Cerebellar nuclear complex (tissue), 1 donor: ENCODE measurements at places on chromosomes 16 and 17.

GRCh38 chr16:1497014-1497598, 3.9 kb downstream of the TELO2 start:
- DNase-seq, result no peak

- no peak for DNase-seq
Measured at GRCh38 chr16:81241706-81242105, 3.2 kb downstream of the BCO1 start.

GRCh38 chr17:81438688-81439087, 43.4 kb downstream of the BAHCC1 start:
- DNase-seq, result no peak

DNA sequence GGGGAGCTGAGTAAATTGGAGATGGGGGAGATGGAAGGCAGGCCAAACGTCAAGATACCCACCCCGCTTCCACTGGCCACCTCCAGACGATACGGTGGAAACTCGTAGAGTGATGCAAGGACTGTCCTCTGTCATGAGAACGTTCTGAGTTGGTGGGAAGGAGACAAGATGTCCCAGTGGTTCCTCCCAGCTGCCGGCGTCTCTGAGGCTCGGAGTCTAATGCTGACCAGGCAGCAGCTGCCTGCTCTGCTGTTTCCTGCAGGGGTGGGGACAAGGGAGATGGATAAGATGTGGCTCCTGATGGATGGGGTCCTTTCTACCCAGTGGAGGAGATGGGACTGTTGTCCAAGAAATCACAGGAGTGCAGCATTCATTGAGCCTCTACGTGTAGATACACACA, 28.2 kb upstream of the C1QL1 start:
- no peak for DNase-seq

- no peak for DNase-seq
Measured at GRCh38 chr16:49337814-49338350, 35.7 kb upstream of the C16orf78 start.

DNA sequence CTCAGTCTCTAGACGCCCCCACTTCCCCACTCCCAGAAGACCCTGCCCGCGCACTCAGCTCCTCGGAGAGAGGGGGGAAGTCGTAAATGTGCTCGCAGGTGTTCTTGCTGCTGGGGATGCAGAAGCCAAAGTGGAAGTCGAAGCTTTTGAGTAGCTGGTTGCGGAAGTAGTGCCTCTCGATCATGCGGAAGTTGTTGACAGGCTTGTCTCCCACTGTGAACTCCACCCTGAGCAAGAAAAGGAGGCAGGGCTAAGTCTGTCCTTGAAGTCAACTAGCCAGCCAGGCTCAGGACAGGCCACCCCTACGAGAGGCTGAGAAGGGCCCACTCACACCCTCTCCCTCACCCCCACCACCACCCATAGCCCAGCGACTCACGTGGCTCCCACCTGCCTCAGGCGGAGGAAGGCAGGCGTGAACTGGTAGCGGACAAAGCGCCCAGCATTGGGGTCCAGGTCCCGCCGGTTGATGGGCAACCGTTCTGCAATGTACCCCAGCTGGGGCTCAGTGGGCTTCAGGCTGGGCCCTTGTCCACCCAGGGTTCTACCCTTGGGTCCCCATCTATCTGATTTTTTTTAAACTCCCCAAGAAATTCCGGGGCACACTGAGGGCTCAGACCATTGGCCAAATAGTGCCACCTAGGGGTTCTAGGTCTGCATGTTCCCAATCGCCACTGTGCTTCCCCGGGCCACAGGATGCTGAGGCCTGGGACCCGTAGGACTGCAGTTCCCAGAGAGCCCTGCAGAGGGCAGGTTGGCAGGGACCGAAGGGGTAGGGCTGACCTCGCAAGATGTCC, 4.6 kb downstream of the UNC119 start:
- DNase-seq, result peak; percentile 10

DNA sequence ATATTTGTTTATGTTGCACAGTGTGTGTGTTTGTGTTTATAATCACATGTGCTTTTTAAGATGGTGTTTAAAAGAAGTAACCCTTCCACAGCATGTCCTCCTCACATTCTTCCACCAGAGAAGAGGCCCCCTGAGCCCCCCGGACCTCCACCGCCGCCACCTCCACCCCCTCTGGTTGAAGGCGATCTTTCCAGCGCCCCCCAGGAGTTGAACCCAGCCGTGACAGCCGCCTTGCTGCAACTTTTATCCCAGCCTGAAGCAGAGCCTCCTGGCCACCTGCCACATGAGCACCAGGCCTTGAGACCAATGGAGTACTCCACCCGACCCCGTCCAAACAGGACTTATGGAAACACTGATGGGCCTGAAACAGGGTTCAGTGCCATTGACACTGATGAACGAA, 69.2 kb downstream of the CDK12 start:
- DNase-seq, result no peak

DNA sequence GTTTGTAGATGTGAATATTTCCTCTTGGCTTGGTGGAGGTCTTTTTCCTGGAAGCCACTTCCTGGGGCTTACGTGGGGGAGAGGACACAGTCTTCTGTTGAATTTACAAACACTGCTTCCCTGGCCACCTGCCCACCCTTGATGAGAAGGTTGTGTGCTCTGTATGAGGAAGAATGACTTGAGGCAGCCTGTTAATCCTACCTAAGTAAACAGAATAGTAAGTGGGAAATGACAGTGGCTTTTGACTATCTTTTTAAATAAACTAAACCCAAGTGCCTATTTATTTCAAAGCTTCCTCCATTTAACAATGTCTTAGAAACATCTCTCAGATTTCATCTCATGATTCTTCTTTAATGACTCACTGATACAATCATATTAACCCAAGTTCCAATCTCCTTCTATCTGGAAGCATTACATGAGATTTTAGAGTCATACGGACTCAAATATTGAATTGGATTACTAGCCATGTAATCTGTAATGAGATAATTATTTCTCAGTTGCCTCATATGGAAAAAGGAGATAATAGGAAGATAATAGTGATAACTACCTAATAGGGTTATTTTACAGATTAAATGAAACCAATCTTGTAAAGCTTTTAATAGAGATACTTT, 96.6 kb upstream of the SMIM36 start:
- no peak for DNase-seq

DNA sequence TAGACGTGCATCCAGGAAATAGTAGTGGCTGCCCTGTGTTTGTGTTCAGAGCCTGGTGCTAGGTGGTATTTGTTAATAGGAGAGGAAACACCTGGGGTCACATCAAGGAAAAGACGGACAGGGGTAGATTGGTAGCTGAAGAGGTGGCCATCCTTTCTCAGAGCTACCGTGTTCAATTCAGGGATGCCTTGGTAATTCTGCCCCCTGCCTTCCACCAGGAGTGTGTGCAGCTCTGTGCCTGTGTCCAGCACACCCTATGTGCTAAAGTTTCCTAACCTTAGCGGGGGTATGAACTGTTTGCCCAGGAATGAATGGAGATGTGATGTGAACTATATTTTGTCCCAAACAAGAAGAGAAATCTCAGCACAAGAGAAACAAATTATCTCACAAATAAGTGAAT, 174.1 kb upstream of the MPHOSPH6 start:
- no peak for DNase-seq

GRCh38 chr17:46136820-46137219, 56.4 kb downstream of the KANSL1 start:
- DNase-seq, result no peak

DNA sequence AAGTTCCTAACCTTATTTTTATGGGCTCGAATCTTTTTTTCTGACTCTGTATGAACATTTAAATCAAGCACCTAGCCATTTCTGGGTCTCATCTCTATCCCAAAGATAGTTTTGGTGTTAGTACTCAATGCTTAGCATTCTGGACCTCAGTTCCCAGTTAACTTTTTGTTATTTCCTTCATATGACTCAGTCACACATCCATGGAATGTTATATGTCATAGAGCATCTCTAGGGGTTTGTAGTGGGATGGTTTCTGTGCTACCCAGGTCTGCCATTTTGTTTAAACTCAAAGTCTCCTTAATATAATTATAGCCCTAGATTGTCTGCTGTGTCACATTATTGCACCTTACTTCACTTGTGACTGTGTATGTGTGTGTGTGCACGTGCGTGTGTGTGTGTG, 90.1 kb downstream of the EFCAB13 start:
- no peak for DNase-seq

- DNase-seq, result no peak
Measured at GRCh38 chr17:64259426-64259825, 3.6 kb downstream of the TEX2 start.

DNA sequence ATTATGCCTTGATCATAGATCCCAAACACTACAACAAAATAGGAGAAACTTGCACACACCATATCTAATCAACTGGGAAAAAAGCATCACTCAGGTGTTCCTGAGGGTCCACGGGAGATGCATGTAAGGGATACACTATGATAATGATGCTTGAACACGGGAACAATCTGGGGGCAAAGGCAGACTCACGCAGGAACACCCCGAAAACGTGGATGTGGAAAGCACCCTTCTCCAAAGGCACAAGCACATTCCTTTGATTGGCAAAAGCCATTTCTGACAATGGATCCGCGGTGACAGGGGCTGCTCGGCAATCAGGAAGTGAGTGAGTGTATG, 1.3 kb downstream of the ZNF652 start:
- no peak for DNase-seq

- DNase-seq, result no peak
Measured at GRCh38 chr16:2043667-2044451, 3.8 kb downstream of the NTHL1 start.

DNA sequence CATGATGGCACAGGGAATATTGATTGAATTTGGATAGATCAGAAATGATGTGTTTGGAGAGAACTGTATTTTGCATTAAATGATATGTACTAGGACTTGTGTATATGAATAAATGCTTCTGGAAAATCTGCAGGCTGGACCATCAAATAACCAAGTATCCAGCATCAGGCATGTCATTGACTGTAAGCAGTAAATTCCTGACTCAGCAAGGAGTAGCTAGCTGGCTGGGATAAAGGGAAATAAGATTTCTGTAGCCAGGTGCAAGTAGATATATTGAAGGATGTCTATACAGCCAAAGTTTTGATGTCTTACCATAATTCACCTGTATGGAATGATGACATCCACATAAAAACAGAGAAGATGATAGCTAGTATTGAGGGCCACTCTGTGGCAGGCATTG, 809.6 kb downstream of the CDH11 start:
- no peak for DNase-seq

DNA sequence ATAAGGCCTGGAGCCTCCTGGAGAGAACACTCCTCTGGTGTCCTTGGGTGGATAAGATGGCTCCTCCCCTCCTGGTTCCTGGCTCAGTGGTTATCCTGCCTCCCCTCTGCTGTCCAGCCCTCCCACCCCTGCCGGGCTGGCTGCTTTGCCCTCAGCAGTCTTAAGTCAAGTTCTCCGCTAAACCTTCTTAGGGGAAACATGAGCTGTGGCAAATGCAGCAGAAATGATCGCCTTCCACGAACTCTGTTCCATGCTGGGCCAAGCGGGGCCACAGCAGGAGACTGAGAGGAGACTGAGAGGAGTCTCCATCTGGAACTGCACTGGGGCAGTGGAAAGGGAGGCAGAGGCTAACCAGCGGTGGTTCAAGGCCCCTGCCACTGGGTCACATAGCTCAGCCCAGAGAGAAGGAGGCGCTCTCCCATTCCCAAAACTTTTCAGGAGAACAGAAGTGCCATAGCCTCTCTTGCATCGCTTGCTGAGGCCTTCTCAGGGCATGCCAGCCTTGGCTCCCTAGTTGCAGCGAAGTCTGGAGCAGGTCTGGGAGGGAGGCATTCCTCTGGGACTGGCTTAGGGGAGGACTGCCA, 26.9 kb downstream of the TNS4 start:
- no peak for DNase-seq

GRCh38 chr17:82458885-82459424, 414 bp downstream of the NARF start:
- DNase-seq, result no peak

- DNase-seq, result no peak
Measured at GRCh38 chr17:28031174-28031573, 11.3 kb upstream of the NLK start.

GRCh38 chr16:51931653-51932052, 615.3 kb downstream of the TOX3 start:
- no peak for DNase-seq

DNA sequence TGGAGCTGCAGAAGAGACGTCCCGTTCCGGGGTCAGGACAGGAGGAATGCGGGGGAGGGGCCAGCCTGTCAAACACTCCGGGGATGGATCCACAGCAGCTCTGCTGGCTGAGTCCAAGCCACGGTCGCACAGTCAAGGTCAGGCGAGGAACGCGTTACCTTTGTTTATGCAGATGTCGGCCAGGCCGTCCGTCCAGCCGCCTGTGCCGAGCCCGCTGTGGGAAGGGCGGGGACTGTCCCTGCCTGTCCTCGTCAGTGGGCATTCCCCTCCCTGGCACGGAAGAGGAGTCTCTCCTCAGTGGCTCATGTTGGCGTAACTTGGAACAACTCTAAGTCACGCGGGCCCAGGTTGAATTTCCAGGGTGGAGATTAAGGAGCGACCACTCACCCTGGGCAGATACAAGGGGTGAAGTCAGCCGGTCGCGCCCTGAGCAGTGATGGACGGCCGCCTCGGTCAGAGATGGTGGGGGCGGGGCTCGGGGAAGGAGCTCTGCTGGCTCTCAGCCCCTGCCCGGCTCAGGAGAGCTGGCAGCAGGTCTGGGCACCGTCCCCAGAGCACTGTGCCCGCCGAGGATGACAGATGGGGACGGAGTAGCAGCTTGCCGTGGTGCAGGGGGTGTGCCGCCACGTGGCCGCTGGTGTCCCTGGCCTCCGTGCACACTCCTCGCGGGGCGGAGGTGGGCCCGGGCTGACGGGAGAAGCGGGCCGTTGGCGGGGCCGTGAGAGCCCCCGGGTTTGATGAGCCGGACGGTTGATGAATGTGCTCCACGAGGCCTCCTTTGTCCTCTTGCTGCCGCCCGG, 7.3 kb downstream of the CACNA1H start:
- DNase-seq, result peak; percentile 82

DNA sequence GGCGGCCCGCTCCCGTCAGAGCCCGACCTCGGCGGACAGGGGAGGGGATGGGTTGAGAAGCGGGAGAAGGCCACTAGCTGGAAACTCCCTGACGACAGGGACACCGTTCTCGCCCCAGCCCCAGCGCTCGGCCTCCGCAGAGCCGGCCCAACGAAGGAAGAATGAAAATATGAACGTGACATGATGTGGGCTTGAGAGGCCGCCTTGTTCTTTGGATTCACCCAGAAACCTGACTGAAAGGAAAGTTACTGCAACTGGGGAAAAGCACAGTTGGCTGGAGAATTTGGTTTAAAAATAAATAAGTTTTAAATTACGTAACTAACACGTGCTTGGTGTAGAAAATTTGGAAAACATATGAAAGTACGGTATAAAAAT, 21.1 kb downstream of the NPTX1 start:
- DNase-seq, result no peak

GRCh38 chr17:63774969-63775265, 947 bp downstream of the DDX42 start:
- DNase-seq, result no peak

- DNase-seq, result no peak
Measured at GRCh38 chr17:80850817-80851216, 140.8 kb upstream of the CHMP6 start.

DNA sequence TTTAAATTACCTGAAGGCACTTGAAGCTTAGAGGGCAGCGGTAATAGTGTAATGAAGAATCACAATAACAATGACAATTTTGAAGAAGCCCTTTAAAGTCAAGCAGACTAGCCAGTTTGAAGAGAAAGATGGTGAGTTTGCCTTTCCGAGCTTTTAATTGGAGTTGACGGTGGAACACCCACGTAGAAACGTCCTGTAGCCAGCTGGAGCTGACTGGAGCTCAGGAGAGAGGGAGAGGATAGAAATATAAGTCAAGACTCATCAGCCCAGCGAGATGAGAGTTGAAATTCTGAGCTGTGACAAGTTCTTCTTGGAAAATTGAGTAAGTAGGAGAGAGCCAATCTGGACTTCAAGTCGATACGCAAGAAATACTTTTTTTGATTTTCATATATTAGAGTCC, 91.7 kb upstream of the CACNG3 start:
- no peak for DNase-seq
